NCI-H345 (cell line): ENCODE measurements at places on chromosomes 16 and 17.
A peak's percentile ranks its signal among the peaks of the same experiment; 100 is the strongest.

DNA sequence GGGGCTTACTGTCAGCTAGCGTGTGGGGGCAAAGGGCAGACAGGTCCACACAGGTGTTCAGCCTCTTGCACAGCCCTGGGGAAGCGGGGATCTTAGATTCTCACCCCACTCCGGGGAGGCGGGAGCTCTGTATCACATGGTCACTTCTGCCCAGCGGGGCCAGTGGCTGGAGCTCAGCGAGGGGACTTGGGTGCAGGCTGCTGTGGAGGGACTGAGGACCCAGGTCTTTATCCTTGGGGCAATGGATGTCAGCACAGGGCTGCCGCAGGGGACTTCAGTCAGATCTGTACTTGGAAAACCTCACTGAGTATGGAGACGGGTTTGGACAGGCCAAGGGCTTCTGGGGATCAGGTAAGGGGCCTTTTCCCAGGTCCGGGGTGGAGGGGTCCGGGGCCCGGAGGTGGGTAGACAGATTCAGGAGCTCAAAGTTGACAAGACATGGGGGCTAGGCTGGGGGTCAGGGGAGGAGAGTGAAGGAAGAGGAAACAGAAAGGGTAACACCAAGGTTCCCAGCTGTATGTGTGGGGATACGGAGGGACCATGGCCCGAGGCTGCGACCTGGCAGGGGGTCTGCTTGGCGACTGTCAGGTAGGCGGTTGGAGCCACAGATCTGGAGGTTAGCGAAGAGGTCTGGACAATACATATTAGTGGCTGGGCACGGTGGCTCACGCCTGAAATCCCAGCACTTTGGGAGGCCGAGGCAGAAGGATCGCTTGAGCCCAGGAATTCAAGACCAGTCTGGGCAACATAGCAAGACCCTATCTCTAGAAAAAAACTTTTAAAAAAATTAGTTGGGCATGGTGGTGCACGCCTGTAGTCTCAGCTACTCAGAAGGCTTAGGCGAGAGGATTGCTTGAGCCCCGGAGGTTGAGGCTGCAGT is 15.1 kb upstream of the BAIAP2 start:
- no peak for DNase-seq

GRCh38 chr17:39818358-39819000 is 45.6 kb downstream of the IKZF3 start:
- no peak for DNase-seq

DNA sequence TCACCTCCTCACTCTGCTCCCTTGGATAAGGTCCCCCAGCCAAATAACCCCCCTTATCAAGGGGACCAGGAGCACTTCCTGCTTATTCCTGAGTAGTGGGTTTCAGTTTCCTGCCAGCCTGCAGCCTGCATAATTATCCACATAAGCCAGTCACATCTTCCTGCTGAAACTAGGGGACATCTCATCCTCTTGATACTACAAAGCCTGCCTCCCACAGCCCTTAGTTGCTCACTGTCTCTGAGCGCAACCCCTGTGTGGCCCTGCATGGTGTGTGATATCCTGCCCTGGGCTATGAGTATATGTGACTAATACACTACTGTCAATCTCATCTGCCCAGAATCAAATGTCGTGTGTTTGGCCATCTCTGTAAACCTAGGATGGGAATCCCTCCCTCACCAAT is 8.0 kb upstream of the XYLT2 start:
- no peak for DNase-seq

DNA sequence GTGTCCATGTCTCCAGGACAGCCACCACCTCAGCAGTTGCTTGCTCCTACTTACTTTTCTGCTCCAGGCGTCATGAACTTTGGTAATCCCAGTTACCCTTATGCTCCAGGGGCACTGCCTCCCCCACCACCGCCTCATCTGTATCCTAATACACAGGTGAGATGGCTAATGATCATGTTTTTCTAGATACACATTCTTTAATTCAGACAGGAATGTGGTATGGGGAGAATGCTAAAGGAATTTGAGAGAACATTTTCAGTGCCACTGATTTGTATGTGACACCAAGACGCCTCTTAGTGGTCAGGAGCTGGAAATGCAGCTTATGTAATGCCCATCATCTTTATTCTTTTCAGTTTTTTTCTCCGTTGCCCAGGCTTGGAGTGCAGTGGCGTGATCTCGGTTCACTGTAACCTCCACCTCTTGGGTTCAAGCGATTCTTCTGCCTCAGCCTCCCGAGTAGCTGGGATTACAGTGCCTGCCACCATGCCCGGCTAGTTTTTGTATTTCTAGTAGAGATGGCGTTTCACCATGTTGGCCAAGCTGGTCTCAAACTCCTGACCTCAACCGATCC is 8.9 kb upstream of the RAPGEFL1 start:
- peak; percentile 24 for DNase-seq

DNA sequence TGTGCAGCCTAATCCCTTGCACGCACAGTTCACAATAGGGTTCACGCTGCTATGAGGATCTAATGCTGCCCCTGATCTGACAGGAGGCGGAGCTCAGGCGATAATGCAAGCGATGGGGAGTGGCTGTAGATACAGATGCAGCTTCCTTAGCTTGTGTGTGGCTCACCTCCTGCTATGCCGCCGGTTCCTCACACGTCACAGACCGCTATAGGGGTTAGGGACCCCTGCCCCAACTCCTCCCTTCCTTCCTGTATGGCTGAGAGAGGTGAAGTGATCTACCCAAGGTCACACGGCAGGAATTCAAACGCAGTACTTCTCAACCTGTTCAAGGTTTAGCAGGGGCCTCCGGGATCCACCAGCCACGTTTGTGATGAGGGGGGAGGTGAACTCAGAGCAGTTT is 13.4 kb upstream of the PLLP start:
- no peak for DNase-seq

GRCh38 chr16:6132121-6132520 is 1034.5 kb upstream of the EEF2KMT start:
- DNase-seq = no peak

GRCh38 chr16:50007744-50008143 is 17.3 kb upstream of the CNEP1R1 start:
- DNase-seq = no peak

GRCh38 chr16:13153696-13154095 is 252.3 kb downstream of the SHISA9 start:
- DNase-seq = no peak

- peak; percentile 69 for DNase-seq
These were observed 2.3 kb downstream of the BAHCC1 start for GRCh38 chr17:81397314-81398175.
